ENCODE measurements at places on chromosomes 3 and 15.
A peak's percentile ranks its signal among the peaks of the same experiment; 100 is the strongest.

DNA sequence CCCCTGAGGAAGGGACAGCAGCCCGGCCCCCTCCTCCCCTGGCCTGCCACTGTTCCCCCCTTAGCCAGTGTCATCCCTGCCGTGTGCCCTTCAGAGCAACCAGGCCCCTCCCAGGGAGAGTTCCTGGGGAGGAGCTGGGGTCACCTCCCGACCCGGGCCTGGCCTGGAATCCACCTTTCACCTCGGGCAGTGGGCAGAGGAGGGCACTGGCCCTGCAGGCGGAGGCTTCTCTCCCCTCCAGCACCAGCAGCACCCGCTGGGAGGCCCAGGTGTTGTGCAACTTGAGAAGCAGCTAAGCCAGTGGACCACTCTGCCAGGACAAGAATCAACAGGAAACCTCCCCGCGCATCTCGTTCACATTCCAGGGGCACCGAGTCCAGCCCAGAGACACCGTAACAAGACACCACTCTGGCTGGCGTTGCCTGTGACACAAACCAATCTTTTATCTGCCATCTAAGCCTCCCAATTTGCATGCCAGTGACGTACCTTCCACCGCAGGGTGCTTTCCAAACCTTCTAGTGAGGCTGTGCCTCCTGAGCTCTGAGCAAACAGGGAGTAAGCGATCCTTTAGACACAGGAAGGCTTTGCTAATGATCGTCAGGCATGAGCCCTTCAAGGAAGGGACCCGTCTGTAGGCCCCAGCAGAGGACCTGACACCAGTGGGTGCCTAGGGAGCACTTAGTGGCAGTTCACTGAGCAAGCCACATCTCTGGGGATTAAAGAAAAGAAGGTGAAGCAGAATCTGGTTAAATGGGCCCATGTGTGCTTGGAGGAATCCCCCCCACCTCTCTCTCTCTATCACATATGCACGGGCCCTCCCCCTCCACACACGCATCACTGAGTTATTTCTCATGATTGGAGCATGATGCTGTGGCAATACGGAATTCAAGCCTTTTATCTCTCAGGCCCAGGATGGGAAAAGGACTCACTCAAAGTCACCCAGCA is 98.9 kb upstream of the TLE3 start:
- no peak for DNase-seq
- H3K27ac ChIP-seq, result peak overlapping the region; percentile 86
- H3K4me3 ChIP-seq, result no peak overlapping the region
- H3K36me3 ChIP-seq, result no peaks in the 10 kb centered on the region

DNA sequence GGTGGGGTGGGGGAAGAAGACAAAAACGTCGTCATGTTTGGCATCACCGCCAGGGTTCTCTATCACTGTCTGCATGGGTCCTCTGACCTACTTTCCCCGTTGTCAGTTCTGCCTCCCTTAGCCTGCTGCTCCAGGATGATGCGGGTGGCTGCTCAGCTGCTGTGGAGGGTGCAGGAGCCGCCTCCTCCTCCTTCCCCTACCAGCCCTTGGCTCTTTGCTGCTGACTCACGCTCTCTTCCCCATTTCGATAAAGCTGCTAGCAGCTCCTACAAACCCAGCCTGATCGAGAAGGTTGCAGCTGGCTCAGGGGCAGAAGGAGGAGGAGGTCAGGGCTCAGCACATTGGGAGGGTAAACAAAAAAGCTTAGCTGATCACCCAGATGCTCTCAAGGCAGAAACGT is 49.5 kb upstream of the SEC13 start:
- H3K4me3 ChIP-seq, result no peak overlapping the region
- H3K4me1 ChIP-seq, result no peaks in the 10 kb centered on the region
- no peak for DNase-seq
- H3K36me3 ChIP-seq, result no peaks in the 10 kb centered on the region

GRCh38 chr3:70531063-70531657 is 218.7 kb upstream of the MDFIC2 start:
- no peak overlapping the region for H3K27ac ChIP-seq
- no peak for DNase-seq
- no peaks in the 10 kb centered on the region for H3K27me3 ChIP-seq
- no peak overlapping the region for H3K4me3 ChIP-seq

- DNase-seq, result no peak
- no peaks in the 10 kb centered on the region for H3K36me3 ChIP-seq
- H3K27ac ChIP-seq, result no peak overlapping the region
- no peaks in the 10 kb centered on the region for H3K27me3 ChIP-seq
- H3K4me3 ChIP-seq, result no peak overlapping the region
These were observed 61.0 kb upstream of the CSTA start for GRCh38 chr3:122263974-122264588.

DNA sequence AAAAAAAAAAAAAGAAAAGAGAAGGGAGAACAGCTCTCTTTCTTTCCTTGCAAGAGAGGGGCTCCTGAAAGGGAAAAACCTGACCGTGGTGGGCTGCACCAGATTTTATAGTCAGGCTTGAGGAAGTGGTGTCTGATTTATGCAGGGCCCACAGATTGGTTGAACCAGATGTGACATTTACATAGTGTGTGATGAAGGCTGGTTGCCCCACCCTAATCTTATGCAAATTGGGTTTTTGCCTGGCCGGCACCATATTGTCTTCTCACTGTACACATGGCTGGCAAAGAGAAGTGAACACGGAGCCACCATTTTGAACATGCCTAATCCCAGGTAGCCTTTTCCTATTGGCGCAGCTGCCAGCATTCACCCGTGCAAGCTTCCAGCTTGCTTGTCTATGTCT is 154.4 kb downstream of the OXSM start:
- H3K27ac ChIP-seq, result no peak overlapping the region
- H3K4me3 ChIP-seq, result no peak overlapping the region
- no peaks in the 10 kb centered on the region for H3K36me3 ChIP-seq
- no peak for DNase-seq
- H3K27me3 ChIP-seq, result no peaks in the 10 kb centered on the region

DNA sequence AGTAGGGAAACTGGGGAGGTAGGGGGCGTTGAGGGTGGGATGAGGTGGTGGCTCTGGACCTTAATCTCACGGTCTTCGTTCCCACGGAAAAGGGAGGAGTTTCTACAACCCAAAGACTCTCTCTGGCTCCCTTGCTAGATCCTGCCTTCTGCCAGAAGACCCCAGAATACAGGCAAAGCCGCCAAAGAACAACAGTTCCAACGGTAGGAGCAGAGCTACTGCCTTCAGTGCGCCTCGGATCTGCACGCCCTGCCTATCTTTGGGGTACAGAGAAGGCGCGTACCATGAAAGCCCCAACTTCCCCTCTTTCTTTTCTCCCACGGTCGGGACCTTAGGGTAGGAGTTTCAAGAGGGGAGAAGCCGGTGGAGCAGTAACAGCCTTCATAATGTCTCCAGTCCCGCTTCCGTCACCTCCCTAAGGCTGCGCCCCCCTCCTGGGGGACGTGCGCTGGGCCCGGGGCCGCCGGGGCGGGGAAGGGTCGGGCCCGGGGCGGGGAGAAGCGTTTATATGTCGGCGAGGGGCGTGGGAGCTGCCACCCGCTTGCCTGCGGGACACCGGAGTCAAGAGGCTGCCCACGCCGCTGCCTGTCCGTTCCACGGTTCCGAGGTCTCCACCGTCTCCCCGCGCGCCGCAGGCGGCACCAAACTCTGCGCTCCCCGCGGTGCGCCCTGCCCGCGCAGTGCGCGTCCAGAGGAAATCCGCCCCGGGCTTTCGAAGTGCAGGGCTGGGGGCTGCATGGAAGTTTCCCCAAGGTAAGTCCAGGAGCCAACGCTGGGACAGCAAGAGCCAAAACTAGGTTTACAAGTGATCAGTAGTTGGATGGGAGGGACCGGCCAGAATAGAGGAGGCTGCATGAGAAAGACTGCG is at the start of gene COL6A6:
Gene COL6A6 (plus strand): TSS at position 533 of the 868 bp plus-strand sequence. CDS start 43,188 bp downstream, outside the sequence.
- no peak within 1 kb of the TSS for H3K27ac ChIP-seq
- H3K36me3 ChIP-seq, result no peaks in the 10 kb centered on the region
- no peaks in the 10 kb centered on the region for H3K27me3 ChIP-seq
- DNase-seq, result no peak
- H3K4me1 ChIP-seq, result no peaks in the 10 kb centered on the region
- H3K4me3 ChIP-seq, result peak within 1 kb of the TSS; percentile 42

DNA sequence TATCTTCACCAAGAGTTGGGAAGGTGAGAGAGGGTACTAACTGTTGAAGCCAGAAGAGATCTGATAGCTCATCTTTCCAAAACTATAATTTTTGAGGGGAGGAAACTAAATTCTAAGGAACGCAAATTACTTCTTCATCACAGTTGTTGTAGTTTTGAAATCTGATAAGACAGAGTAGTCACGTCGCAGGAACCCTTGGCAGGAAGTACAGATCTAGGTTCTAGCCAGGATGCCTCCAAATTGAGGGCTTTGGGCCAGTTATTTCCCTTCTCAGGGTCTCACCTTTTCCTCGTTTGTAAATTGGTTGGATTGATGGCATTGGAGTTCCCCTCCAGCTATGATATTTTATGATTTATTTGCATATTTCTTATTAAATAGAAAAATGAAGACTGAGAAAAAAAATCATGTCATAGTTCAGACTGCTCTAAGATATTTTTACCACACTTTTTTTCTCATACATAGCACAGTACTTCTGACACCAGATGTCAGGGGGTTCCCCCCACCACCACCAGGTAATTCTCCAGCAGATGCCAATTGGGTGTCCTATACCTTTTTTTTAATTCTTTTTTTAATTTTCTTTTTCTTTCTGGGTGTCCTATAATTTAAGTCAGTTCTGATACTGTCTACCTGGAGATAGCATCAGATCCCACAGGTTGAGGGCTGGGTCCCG is 32.3 kb upstream of the APH1B start:
- H3K27ac ChIP-seq, result peak overlapping the region; percentile 10
- no peak for DNase-seq
- no peak overlapping the region for H3K4me3 ChIP-seq
- peaks cover 44% of the 10 kb centered on the region for H3K4me1 ChIP-seq
- H3K27me3 ChIP-seq, result no peaks in the 10 kb centered on the region

DNA sequence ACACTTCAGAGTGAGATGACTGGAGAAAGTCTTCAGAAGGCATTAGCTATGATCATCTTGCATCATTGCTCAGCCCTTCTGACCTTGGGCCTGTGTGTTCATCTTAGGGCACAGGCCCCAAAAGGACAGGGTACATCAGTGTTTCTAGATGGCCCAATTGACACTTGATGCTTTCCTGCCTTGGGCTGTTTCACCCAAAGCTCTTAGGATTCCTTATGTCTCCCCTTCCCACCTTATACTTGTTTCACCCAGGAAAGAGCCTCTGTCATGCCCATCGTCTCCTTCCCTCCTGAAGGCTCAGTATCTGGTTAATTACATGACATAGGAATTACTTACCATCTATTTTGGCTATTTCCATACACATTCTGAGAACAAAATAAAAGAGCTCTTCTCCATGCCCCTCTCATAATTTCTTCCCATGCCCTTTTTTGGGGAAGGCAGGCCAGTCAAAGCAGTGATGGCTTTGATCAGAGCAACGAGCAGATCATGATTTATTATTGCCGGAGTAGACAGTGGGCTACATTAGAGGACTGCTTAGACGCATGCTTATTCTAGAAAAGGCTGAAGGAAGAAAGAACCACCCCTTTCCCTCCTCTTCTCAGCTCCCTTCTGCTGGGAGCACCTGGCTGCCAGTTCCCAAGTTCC is 72.9 kb downstream of the GHSR start:
- H3K27ac ChIP-seq, result no peak overlapping the region
- H3K27me3 ChIP-seq, result no peaks in the 10 kb centered on the region
- no peaks in the 10 kb centered on the region for H3K4me1 ChIP-seq
- peaks cover 21% of the 10 kb centered on the region for H3K36me3 ChIP-seq
- DNase-seq, result no peak

DNA sequence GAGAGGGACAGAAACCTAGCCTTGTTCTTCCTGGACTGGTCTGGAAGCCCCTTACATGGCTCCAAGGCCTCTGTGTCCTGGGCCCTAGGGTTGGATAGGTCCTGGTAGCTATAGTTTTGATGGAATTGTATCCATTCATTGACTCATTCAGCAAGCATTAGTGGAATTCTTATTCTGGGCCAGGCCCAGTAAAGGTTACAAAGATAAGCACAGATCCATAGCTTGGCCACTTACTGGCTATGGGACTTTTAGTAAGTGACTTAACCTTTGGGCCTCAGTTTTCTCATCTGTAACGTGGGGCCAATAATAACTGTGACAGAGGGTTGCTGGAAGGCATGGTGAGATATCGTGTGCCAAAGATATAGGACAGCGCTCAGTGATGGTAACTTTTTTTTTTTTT is 13.6 kb upstream of the DAG1 start:
- H3K4me1 ChIP-seq, result peaks cover 11% of the 10 kb centered on the region
- no peak overlapping the region for H3K27ac ChIP-seq
- H3K27me3 ChIP-seq, result no peaks in the 10 kb centered on the region
- DNase-seq, result no peak
- no peaks in the 10 kb centered on the region for H3K36me3 ChIP-seq

- no peaks in the 10 kb centered on the region for H3K27me3 ChIP-seq
- H3K36me3 ChIP-seq, result no peaks in the 10 kb centered on the region
- H3K4me3 ChIP-seq, result no peak overlapping the region
- H3K4me1 ChIP-seq, result no peaks in the 10 kb centered on the region
- H3K27ac ChIP-seq, result no peak overlapping the region
- DNase-seq, result no peak
These were observed 74.5 kb downstream of the ANXA2 start for GRCh38 chr15:60323322-60323721.

- no peaks in the 10 kb centered on the region for H3K27me3 ChIP-seq
- peak overlapping the region; percentile 89 for H3K27ac ChIP-seq
- peak; percentile 33 for DNase-seq
- peak overlapping the region; percentile 99 for H3K4me3 ChIP-seq
These were observed 897 bp downstream of the RAD54L2 start for GRCh38 chr3:51539291-51539941.

DNA sequence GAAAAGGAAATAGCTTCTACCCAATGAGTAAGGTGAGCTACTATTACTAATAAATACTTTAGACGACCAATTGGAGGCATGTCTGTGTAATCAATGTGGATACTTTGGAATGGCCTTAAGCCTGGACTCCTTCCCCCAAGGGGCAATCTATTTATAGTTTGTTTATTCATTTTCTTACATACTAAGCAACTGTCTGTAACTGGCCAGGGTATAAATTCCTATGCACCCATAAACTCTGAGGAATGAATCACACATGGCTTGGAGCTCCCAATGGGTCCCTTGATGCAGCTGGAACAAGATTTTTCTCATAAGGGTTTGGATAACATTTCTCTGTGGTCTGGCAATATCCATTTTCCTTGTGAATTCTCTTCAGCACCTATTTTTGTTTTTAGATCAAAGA is 506.8 kb downstream of the EDEM1 start:
- H3K36me3 ChIP-seq, result no peaks in the 10 kb centered on the region
- no peaks in the 10 kb centered on the region for H3K4me1 ChIP-seq
- no peak overlapping the region for H3K27ac ChIP-seq
- DNase-seq, result no peak

- no peak for DNase-seq
- H3K4me3 ChIP-seq, result no peak overlapping the region
- no peaks in the 10 kb centered on the region for H3K36me3 ChIP-seq
These were observed 123.8 kb downstream of the PPM1L start for GRCh38 chr3:160879859-160880258.
